Panc1 (cell line): ENCODE measurements at places on chromosomes 5 and 9. TPM values are rescaled to one million over a fixed set of nuclear protein-coding genes. Genes with fewer than 3 reads are reported as not detected.

Gene C6
- total RNA-seq: 0.13 TPM

Gene SLC45A2
- not detected for total RNA-seq

GRCh38 chr5:168286386-168286785 lies 5.1 kb upstream of the WWC1 start:
- no peak for DNase-seq

DNA sequence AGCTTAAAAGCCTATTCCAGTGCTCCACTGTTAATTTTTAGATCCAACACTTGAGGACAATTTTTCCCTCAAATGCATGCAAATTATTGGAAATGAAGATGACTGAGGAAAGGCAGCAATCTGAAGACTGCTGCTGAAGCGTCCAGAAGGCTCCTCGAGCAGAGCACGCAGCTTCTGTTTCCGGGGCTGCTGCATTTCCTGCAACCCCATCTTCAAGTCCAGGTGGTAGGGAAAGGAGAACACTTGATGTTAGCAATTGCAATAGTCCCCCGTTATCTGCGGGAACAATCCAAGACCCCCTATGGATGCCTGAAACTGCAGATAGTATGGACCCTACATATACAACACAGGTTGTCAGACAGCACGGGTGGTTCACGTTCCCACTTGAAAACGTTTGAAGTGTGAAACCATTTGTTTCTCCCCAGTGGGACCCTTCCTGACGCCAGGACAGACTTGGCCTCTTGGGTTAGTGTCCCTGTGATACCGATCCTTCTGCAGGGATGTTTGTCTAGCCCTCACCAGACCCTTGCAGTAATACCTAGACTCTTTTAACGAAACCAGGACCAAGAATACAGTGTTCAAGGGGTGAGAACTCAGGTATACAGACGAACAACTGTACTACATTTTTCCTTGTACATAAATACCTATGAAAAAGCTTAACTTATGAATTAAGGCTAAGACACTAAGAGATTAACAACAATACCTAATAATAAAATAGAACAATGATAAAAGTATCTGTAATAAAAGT lies 152.3 kb downstream of the HSD17B3 start:
- no peak for DNase-seq

DNA sequence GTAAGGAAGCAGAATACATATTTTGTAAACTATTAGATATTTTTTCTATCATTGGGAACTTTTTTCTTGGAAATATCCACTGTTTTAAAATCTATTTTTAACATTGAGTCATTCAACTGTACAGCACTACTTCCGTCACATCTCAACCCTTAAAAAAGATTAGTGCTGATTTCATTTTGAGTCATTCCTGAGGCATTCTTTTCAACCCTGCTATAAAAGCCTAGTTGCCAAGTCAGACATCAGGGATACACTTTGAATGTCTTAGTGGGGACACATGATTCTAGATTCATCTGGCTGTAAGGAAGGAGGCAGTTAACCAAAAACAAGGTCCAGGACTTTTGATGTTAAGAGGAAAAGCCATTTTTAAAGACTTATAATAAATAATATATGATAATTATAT lies 160.9 kb downstream of the GIN1 start:
- DNase-seq: peak; percentile 82

GRCh38 chr5:147092044-147092443 lies 142.8 kb upstream of the STK32A start:
- no peak for DNase-seq

Gene LARP1
- total RNA-seq: 325 TPM

GRCh38 chr9:98333703-98334582 lies 78.5 kb upstream of the TBC1D2 start:
- no peak for DNase-seq

DNA sequence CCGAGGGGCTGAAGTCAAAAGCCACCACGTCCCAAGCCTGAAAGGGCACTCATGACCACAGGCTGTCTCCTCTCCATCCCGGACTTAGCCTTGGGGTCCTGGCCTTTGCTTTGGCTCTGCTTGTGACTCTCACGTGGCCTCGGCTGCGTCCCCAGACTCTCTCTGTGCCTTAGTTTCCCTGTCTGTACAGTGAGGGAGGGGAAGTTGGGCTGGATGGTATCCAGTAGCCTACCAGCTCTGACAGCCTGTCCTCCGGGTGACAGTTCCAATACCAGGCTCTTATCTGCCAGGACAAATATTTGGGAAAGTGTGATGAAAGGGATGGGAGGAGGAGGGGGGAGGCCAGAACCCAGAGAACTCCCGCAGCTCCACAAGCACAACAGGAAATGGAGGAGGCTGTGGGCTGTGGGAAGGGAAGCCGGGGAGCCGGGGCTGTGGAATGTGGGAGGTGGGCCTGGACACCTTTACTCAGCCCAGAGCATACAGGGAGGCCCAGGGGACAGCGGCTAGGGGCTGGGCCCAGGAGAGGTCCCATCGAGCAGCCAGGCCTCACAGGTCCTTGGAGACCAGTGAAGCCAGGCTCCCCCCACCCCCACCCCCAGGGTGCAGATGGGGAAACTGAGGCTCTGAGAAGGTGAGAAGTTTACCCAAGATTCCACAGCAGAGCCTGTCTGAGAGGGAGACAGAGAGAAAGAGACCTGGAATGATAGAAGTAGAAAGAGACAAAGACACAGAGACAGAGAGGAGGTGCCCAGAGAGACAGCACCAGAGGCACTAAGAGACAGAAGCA lies 18.3 kb downstream of the PDGFRB start:
- DNase-seq: no peak

DNA sequence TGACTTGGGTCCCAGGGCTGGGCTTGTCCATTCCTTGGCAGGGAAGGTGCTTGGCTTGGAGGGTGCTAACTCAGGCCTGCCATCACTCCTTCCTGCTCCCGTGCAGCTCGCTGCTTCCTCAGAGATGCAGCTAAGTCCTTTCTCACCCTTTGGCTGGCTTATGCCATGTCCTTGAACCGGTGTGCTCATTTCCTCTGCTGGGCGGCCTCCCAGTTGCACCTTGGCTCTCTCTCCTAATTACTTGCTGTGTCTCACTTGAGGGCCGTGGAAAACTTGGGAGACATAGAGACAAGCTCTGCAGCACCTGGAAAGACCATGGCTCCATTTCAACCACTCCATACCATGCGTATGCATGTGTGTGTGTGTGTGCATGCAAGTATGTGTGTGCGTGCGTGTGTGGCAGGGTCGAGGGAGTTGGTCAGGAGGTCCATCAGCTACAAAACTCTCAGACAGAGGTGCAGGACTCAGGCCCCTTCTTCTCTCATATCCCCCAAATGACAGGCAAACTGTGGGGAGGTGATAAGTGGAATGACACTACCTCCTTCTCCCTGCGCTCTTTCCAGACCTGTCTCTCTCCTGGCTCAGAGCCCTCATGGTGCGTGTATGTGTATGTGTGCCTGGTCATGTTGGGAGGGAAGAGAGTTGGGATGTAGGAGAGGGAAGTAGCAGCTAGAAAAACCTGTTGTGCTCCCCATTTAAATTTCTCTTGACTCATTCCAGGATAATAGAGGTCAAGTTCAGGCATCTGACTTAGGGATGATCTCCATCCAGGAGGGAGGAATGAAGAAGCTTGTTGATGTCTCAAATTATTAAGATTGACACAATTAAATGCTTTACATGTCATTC lies 17.6 kb upstream of the MTMR12 start:
- no peak for DNase-seq

Gene SYK
- 0.28 TPM for total RNA-seq

Gene ROR2
- total RNA-seq: 5.9 TPM

Gene ADRB2
- 1.0 TPM for total RNA-seq
